ENCODE measurements at places on chromosomes 5 and 9.

GRCh38 chr5:10332301-10332700, 21.2 kb upstream of the MARCHF6 start:
- DNase-seq: no peak

DNA sequence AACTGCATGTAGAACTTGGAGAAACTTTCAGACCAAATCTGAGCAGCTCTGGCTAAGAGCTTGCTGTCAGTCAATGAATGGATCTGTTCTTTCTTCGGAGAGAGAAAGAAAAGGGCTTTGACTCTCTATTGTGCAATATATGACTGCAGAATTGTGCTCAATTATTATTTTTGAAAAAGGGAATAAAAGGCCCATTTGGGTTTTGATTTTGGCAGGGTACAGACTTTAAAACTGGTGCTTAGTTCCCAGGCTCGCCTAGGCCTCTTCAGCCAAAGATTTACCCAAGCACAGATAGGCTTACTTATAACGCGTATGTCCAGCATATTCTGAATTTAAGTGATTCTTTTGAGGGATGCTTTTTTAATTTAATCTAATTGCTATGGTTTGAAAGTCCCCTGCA, 59.3 kb downstream of the RETREG1 start:
- no peak for DNase-seq

DNA sequence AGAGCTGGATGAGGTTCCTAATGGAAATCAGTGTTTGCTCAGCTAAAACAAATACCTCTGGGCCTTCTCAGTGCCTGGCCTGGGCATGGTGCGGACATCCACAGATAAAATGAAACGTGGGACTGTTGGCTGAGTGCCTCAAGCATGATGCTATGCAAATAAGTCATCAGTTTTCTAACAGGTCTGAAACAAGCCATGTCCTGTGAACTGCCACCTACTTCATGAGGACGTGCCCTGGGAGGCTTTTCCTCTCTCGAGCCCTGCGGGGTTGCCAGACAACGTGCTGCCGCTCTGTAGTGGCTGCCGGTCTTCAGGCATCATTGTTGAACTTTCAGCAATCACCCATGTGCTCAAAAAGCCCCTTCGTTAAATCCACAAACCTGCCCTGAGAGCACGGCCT, 240.4 kb upstream of the IRX2 start:
- DNase-seq: no peak

DNA sequence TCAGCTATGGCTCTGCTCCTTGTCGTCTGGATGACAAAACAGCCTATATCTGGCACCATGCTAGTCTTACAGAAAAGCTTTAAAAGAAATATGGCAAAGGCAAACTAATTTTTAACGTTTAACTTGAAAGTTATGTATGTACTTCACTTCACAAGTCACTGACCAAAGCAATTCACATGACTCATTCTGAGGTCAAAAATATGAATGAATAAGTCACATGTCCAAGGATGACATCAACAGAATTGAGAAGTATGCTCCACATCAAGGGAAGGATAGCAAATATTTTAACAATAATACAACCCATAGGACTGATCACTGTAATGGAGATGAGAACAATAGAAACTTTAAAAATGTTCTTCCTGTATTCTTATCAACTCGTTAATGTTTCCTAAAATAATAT, 1072.6 kb upstream of the NUDT12 start:
- DNase-seq: no peak

GRCh38 chr9:42386477-42386876, 203.0 kb downstream of the SPATA31A6 start:
- DNase-seq: no peak

DNA sequence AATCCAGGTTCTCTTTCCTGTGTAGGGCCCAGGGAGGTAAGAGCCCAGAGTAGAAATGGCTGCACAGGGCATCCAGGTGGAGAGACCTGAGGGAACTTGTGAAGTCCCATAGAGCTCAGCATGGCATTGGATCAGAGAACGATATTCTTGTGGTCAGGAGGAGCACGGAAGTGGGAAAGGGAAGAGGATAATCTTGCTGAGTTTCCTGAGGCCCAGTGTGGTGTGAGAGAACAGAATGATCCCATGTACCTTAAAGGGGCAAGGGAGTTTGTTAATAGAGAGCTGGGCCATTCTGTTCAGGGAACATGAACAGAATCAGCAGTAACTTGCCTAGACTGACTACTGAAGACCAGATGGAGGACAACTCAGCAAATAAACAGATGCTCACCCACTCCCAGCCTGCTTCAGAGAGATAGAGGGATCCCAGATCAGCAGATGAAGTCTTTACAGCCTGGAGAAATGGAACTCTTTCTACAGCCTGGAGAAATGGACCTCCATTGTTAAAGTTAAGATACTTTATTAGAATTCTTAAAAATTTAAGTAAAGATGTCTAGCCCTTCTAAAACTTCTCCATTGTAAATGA, 119.7 kb upstream of the ELL2 start:
- no peak for DNase-seq

Measured in stimulated activated CD4-positive, alpha-beta T cell treated with anti-CD3 and anti-CD28 coated beads, Interleukin-12 subunit alpha, Interleukin-12 subunit beta, amount 100 ng/mL, for 48 hours (primary cell).